Transverse colon (tissue), 4 donors: ENCODE measurements at places on chromosomes 2 and 18. TPM values are rescaled to one million over a fixed set of nuclear protein-coding genes. Genes with fewer than 3 reads are reported as not detected.

Gene ATAD2B
- total RNA-seq, result 37.1 TPM

DNA sequence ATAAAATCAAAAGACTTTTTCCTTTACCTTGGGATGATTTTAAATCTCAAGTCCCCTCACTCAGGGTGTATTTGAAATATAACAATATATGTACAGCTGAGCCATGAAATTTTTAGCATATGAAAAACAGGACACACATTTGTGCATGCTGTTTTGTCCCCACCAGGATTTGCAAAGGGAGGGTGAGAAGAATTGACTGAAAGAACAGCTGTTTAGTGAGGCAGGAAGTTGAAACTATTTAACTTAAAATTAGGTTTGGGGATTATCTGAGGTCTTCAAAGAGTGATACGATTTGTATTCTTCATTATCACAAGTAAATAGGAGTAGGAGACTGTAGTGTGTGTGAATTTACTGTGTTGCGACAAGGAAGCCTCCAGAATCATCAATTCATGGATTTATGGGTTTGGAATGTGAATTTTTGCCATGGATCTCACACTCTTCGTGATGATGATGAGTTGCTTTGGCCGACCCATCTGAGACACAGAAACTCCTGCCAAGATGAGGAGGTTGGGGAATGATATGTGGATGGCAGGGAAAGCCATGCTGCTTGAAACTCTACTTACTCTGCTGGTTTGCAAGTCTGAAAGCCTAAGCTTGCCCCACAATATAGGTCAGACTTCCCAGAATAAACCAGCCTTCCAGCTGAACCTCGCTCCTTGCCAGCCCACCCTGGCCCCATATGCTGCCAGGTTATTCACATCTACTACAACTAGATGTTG is 31.0 kb upstream of the SPATS2L start:
- no peak for DNase-seq

Gene CPS1
- 0.68 TPM for total RNA-seq

DNA sequence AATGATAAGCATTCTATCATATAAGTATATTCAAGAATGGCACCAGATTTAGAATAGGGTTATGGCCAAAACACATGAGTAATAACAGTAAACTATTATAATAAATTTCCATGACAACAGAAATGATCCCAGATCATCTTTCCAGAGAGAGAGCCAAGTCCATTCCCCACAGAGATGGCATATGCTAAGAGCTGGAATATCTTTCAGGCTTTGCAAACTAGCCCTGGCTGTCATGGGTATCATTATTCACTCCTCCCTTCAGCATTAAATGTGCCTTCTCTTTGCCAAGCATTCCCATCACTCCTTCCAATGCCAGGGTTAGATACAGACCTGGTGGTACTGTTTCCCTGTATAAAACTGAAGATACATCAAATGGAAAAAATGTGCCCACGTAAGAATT is 10.9 kb downstream of the FEZ2 start:
- DNase-seq, result no peak

Gene SULT1C3
- not detected for total RNA-seq

DNA sequence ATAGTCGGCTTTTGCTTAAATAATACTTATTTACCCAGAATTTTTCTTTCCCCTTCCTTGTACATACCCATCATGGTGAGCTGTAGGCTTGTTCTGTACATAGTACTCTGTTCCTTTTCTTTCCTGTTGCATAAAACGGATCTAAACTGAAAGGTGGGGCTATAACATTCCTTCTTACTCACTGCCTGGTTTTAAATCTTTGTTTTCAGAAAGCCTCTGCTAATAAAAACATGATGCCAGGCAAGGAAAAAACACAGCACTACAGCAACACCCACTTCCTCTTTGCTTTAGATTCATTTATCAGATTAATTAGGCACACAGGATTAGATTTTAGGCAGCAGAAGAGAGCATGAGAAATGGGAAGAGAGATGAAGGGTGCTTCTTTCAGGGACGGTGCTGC is 19.6 kb upstream of the STON1 start:
- DNase-seq, result no peak

DNA sequence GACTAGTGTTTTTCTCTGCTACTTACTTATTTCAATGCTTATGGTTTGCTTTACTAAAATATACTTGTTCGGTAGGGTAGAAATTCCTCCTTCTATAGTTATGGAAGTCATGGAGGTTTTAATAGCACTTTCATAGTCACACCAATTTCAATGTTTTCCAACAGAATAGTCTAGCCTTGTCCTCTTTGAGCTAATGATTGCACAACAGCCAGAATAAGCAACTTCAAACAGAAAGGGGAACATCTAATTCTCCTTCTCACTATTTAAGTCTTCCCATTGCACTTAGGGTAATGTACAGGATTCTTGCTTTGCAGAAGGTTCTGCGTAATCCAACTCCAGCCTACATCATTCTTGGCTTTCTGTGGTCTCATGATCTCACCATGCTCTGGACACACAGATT is 287.7 kb upstream of the GCFC2 start:
- DNase-seq, result no peak

GRCh38 chr2:240401781-240402551 is 33.5 kb upstream of the GPC1 start:
- DNase-seq, result no peak
